ENCODE measurements at places on chromosomes 1 and 21.

- no peak for DNase-seq
Observed at GRCh38 chr21:31279214-31279613, 64.8 kb downstream of the TIAM1 start.

DNA sequence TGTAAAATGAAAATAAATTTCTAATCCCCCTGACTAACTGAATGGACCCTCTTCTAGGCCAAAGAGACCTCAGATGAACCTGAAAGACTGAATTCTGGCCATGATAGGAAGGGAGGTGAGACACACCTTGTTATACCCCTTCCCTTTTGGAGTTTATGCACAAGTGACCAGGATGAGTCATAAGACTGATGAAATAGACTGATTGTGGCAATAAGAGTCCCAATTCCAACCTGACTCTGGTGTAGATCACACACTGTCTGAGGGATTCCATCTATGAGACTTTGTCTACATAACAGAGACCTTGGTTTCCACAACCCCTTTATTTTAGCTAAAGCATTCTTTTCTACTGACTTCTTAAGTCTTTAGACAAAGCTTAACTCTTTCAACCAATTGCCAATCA lies 13.5 kb upstream of the OR2G2 start:
- DNase-seq: no peak

DNA sequence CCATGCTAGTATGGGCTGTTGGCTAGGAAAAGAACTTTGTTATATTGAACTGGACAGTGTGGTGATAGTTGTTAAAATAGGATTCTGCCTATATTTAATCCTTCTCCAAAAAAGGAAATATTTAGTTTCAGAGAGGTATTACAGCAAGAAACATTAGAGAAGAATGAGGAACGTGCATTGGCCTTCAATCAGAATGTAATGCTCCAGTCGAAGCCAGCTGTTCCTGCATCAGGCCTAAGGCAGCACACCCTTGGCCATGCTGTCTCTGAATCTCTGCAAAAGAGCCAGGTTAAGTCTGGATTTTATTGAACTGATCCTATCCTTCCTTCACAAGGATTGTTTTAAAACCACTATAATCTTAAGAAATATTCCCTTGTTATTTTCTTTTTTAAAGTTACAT lies 35.3 kb upstream of the RALGPS2 start:
- no peak for DNase-seq

DNA sequence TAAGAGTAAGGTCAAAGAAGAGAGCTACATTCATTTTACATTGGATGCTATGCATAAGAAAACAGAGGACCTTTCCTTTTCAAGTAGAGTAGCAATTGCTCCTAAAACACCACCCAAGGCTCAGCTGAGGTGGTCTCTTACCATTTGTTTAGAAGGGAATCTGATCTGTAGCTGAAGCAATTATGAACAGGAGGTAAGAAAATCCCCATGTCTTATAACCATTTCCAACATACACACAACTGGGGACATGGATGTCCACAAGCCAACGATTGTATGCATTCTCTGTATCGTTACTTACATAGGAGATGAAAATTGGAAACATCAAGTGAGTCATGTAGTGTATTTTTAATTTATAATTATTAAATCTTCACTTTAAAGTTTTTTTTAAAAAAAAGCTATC lies 132.0 kb downstream of the AKT3 start:
- no peak for DNase-seq

DNA sequence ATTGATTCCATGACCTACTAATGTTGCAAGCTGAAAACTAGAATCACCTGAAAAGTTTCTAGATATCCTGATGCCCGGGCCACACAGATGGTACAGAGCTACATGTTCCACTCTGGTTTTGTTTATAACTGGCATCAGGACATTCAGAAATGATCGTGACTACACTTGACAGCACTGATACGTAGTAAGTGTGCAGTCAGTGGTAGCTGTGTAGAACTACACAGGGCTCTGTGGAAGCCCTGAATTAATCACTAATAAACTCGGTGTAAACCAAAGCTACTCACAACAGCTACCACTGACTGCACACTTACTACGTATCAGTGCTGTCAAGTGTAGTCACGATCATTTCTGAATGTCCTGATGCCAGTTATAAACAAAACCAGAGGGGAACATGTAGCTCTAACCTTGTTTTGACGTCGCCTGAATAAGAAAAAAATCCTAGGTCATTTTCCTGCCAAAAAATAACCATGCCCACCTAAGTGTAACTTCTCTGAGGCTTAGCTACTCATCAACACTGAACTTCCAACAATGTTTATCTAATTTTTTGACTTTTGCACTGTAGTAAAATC lies 149.7 kb downstream of the TGFBR3 start:
- no peak for DNase-seq

- no peak for DNase-seq
Observed at GRCh38 chr21:40947713-40948112, 100.8 kb upstream of the DSCAM start.

DNA sequence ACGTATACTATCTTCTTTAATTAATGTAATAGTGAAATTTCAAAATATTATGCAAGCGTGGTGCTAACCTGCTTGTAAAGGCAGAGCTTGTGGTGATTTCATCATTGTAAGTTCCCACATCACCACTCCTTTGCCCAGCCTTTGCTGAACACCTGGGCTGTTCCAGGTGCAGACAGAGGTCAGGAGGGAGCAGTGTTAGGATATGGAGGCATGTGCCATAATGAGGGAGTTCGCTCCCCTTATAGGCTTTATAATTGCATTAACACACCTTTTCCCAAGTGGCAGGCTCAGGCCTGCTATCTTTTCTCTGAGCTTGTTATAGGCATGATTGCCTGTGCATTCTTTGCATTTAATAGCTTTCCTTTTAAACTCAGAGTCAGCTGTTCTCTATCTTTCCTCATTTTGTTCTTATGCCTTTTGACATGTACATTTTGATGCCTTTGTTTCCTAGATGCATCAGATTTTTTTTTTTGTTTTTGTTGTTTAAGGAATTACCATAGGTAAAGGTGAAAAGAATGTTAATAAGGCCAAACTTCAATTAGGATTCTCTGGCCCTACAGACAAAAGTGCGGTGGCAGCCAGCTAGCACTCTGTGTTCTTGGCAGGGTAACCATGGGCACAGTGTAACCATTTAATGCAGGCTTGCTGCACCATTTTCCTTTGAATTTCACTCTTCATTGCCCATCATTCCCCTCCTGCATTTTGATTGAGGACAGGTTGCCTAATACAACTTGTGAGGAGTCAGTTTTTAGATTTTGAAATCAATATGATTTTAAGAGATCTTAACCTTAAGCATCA lies 12.6 kb downstream of the NPL start:
- no peak for DNase-seq

GRCh38 chr1:109980324-109981003 lies 4.1 kb upstream of the AHCYL1 start:
- DNase-seq: peak; percentile 13

DNA sequence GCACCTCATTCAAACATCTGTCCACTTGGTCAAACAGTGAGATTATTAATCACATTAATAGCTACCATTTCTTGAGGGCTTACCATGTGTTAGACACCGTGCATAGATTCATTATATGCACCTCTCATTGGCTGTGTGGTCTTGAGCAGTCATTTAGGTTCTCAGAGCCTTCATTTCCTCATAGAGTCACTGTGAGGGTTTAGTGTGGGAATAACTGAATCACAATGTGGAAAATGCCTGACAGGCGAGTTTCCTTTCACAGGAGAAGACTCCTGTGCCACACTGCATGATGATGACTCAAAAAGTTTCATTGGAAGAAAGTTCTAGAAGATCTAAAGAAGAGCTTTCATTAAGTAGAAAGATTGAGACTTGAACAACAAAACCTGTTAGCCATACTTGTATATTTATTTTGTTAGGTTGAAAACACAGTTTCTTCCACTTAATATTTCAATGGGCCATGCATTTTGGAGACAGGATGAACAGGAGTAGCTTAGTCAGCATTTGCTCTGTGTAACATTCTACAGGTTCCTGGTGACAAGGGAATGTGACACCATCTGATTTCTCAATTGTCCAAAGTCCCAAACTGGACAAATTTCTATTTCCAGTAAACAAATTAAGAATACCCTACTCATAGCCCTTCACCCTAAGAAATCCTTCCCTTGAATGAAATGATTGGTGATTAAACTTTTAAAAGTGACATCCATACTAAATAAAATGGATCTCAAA lies 45.7 kb downstream of the FYB2 start:
- DNase-seq: no peak

- no peak for DNase-seq
Observed at GRCh38 chr1:176575991-176576390, 113.0 kb downstream of the PAPPA2 start.

- DNase-seq: peak; percentile 3
Observed at GRCh38 chr1:52633291-52633754, 355 bp downstream of the SHISAL2A start.

DNA sequence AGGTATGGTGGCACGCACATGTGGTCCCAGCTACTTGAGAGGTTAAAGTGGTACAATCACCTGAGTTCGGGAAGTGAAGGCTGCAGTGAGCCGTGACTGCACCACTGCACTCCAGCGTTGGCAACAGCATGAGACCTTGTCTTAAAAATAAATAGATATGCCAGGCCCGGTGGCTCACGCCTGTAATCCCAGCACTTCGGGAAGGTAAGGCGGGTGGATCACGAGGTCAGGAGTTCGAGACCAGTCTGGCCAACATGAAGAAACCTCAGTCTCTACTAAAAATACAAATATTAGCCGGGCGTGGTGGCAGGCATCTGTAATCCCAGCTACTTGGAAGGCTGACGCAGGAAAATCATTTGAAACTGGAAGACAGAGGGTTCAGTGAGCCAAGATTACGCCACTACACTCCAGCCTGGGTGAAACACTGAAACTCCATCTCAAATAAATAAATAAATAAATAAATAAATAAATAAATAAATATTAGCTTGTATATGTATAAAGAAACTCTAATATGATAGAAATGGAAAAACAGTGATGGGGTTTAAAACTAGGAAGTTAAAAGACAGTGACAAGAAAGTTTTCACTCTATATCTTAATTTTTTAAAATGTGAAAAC lies 18.8 kb downstream of the GATAD2B start:
- no peak for DNase-seq

- no peak for DNase-seq
Observed at GRCh38 chr21:33244082-33244778, 14.5 kb downstream of the IFNAR2 start.

- DNase-seq: no peak
Observed at GRCh38 chr1:57770772-57771171, 346.9 kb upstream of the DAB1 start.

- DNase-seq: no peak
Observed at GRCh38 chr1:222852326-222852725, 37.5 kb downstream of the DISP1 start.

GRCh38 chr1:59687081-59687480 lies 127.7 kb upstream of the HOOK1 start:
- DNase-seq: peak; percentile 37

DNA sequence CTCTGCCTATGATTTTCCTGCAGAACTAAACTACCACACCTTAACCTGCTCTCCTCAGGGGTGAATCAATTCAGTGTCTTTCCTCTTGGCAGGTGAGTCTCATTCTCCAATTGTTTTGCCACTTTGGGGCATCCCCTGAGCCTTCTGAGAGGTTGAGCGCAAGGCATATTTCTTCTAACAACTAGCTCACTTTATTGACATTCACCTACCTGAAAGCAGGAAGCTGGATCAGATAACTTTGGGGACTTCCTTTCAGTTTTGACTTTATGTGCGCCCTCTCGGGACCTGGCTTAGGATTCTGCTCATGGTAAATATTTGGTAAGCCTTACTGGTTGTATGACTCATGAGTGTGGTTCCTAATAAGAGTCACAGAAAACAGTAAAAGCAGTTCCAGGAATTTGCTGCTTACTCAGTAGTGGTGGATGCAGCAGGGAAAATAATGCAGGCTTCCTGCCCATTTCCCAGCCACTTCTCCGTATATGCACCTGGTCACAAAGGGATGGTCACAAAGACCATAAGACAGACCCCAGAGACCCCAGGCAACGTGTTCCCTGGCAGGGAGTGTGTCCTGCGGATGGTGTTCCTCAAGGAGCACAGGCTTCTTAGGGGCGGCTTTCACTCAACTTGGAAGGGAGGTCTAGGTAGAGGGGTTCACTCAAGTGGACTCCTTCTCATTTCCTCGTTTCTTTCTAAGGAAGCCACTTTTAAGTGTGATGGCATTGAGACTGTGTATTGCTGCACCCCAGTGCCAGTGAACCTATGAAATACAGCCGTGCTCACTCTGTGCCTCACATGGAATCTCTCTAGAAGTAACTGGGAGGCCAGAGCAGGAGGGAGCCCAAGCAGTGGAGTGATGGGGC lies 22.0 kb upstream of the BATF3 start:
- DNase-seq: no peak

DNA sequence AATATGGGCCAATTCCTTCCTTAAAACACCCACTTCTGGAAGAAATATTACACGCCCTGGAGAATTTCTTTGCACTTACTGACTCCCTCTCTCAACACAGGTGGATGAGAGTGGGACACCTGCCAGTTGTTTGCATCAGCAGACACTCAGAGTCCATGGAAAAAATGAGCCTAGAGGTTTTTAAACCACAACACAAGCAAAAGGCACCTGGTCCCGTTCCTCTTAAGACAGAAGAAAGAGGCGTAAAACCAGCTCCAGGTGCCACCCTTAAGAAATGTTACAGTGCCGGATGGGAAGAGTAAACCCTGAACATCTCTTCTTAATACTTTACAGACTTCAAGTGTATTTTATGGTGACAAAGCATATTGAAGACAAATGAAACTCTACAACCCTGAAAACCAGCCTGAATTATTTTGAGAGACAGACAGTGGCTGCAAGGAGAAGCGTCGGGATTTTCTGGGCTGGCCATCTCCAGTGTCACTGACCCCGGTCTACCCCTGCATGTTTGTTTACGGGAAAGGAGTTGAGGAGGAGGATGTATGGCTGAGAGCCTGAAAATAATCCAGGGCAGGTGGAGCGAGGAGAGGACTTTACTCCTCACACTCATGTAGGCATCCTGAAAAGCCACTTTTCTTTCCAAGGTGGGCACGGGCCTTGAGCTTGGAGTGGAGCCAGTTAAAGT lies 7.8 kb upstream of the RIPK4 start:
- DNase-seq: no peak

DNA sequence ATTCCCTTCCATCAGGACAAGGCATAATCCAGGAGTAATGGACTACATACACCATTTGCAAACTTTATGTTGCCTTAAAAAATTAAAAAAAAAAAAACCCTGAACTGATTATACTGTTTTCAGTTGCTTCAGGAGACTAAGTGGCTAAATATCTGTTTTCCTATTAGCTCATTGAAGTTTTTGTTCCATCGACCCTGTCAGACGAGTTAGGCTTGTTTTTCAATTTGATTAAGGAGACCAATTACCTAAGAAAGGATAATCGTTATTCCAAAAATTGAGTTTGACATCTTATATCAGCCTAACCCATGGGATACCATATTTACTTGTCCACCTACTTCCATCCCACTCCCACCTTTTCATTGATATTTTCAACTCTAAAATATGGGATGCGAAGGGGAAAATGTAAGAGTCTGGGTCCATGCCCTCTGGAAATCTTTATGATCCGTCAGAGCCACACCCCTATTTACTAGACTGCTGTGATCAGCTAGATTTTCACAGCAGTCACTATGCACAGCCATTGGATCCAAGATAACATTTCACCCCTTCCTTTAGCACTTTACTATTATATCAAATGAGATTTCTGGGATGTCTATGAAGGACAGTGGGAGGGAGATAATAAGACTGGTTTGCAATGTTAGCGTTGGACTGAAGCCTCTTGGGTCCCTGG lies 41.0 kb downstream of the IL12RB2 start:
- DNase-seq: no peak

- DNase-seq: peak; percentile 79
Observed at GRCh38 chr1:119829625-119830024, 18.4 kb upstream of the REG4 start.

- DNase-seq: no peak
Observed at GRCh38 chr1:213020016-213020415, 4.3 kb upstream of the ANGEL2 start.

GRCh38 chr21:33299181-33299752 lies 25.5 kb upstream of the IFNAR1 start:
- no peak for DNase-seq
